Right renal cortex interstitium (tissue), 3 donors: ENCODE measurements at places on chromosomes 3 and 15. TPM values are rescaled to one million over a fixed set of nuclear protein-coding genes. Genes with fewer than 3 reads are reported as not detected.

DNA sequence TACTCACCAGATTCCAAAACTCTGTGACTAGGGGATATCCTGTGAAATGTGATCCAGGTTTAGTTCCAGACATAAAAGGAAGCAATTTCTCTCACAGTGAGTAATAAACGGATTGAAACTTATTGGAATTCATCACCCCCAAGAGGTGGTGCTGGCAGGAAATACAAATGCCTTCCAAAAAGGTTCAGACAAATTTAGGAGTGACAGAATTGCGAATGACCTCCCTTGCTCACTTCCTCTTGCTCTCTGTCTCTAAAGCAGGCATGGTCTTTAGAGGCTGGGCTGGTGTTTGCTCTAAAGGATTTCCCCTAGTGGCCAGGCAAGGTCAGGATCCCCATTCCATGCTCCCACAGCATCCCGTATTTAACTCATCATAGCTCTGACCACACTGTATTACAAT lies 449.4 kb upstream of the PPP2R3A start:
- no peak for DNase-seq

The PRTG gene
- 12.7 TPM for polyA plus RNA-seq

GRCh38 chr3:52792961-52793695 lies 1.5 kb upstream of the ITIH3 start:
- no peak for DNase-seq

The RAD51 gene
- polyA plus RNA-seq: 13.3 TPM

The SYNPR gene
- 0.12 TPM for polyA plus RNA-seq

GRCh38 chr3:120258009-120258408 lies 27.0 kb downstream of the GPR156 start:
- no peak for DNase-seq

The FXR1 gene
- 258 TPM for polyA plus RNA-seq

- no peak for DNase-seq
Measured at GRCh38 chr15:67189326-67190051, 65.0 kb downstream of the AAGAB start.

DNA sequence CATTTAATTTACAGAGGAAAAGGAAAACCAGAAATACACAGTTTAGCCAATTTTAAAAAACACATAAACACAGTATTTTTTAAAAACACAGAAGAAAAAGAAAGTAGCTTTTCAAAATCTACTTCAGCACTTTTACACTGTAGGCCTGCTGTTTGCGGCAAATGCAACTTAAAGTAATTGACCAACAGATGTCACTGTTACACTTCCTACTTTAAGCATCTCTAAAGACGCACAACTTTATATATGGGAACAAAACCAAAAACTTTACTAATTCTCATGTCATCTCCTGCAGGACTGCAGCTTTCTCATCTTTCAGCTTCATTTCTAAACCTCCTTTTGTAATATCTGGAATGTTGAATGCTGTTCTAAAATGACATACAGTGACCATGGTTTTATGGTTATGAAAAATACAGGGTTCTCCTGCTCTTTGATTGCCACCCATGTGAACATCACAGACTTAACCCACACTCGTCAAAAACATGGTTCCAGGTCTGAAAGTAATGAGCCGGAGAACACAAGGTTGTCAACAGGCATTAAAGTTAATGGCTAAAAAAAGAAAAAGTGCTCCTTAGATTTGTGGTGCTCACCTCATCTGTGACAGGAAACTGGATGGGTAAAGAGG lies 107.9 kb downstream of the FMN1 start:
- DNase-seq: no peak

The GOLGA8G gene
- 0.03 TPM for polyA plus RNA-seq

DNA sequence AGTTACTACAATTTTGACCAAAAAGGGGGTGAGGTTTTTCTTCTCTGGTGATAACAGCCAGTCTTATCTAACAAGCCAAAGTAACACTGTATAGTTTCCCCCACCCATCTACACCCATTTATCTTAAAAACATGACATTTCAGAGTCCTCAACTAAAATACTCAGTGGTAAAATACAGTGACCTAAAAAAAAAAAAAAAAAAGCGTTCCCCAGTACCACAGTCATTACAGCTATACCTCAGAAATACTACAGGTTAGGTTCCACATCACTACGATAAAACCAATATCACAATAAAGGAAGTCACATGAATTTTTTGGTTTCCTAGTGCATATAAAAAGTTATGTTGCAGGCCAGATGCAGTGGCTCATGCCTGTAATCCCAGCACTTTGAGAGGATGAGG lies 13.8 kb downstream of the DENND4A start:
- no peak for DNase-seq

The EXD1 gene
- polyA plus RNA-seq: not detected

DNA sequence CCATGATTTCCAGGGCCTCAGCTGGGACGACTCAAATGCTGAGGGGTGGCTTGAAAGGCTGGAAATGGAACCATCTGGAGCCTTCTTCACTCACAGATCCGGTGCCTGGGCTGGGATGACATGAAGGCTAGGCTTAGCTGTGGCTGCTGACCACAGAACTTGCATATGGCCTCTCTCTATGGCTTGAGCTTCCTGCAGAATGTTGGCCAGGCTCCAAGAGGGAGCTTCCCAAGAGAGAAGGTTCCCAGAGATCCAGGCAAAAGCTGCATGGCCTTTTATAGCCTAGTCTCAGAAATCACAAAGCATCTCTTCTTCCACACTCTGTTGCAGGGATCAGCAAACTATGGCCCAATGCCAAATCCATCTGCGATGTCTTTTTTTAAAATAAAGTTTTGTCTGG lies 44.8 kb downstream of the GATM start:
- DNase-seq: no peak

The LRRC15 gene
- 0.06 TPM for polyA plus RNA-seq

- no peak for DNase-seq
Measured at GRCh38 chr3:157120071-157120892, 39.7 kb downstream of the CCNL1 start.

- peak; percentile 85 for DNase-seq
Measured at GRCh38 chr15:75758071-75758872, 45.6 kb upstream of the CSPG4 start.

DNA sequence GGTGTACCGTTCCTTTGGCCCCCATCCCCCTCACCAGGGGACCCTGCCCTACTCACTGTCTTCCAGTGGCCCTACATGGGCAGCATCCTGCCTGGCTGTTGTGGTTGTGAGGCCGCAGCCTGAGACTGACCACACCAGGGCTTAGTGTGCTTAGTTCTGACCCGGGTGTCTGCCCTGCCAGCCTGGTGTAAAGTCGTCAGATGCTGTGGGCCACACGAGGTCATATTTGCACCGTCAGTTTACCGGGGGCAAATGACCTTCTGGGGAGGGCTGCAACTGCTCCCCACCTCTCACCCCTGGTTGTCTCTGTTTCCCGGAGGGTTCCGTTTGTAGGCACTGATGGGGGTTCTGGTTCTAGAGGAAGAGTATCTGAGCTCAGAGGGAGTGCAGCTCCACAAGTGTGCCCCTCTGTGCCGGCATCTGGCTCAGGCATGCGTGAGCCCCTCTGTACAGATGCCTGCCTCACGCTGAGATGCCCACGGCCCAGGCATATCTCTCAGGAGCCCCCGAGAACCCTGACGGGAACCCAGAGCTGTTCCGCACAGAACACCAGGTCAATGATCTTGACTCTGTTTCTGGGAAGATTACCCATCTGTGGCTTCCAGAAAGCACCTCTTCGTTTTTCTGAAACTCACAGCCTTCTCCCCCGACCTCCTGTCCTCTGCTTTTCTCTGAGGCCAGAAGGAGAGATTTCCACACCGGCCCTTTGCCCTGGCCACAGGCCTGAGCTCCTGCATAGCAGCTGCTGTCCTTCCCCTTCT lies 19.2 kb downstream of the KLF13 start:
- no peak for DNase-seq

DNA sequence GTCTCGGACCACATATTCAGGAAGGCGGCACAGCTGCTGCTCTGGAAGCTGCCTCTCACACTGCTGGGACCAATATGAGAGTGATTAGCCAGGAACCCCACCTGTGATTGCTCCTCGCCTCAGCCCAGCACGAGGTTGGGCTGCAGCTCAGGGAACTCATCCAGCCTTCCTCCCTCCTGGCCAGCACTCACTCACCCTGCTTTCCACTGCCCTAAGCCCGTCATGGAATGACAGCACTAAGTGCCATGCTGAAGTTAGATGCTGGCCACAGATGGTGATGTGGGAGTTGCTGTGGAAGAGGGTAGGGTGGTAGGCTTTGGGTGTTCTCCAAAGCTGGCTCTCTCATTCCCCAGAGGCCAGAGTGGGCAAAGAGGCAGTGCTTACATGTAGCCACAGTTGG lies 7.3 kb downstream of the MST1R start:
- DNase-seq: no peak

GRCh38 chr3:70930066-70930465 lies 617.6 kb upstream of the MDFIC2 start:
- no peak for DNase-seq

The PTH1R gene
- polyA plus RNA-seq: 185 TPM

GRCh38 chr15:94582368-94582767 lies 351.0 kb downstream of the MCTP2 start:
- no peak for DNase-seq

The ECE2 gene
- polyA plus RNA-seq: not detected

The MORF4L1 gene
- polyA plus RNA-seq: 842 TPM

DNA sequence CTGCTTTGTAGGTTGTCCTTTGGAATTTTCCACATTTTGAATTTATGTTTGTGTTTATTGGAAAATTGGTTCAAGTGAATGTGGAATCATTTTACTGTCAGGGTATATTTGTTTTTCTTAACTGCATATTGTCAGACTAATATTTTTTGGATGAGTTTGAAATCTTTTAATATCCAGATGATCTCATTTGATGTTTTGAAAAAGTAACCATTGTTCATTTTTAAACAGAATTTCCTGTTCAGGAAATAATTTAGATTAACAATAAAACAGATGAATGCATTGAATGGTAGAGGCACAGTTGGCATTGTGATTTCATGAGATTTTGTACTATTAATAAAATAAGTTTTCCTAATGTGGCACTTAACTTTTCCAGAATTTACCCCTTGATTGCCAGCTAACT lies 15.5 kb downstream of the TRAK1 start:
- no peak for DNase-seq

GRCh38 chr3:195043607-195044339 lies 227.2 kb downstream of the XXYLT1 start:
- DNase-seq: no peak

The HLTF gene
- 46.2 TPM for polyA plus RNA-seq

DNA sequence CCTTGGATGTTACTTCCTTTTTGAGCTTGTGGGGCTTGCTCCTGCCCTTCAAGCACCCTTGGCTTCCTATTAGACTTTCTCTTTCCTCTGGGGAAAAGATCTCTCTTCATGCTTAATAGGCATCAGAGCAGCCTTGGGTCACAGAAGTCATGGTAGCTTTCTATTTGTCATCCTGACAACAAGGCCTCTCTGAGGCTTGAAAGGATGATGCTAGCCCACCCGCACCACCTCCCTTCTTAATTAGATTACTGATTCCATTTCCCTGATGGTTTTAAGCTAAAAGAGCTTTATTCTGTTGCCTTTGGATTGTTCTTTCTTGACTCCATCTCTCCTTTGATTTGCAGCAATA lies 435.5 kb upstream of the TPM1 start:
- DNase-seq: no peak

GRCh38 chr3:99418709-99419108 lies 219.7 kb upstream of the COL8A1 start:
- no peak for DNase-seq
